ENCODE measurements at places on chromosomes 2 and 18.

- no peak for DNase-seq
Measured at GRCh38 chr2:147122944-147123343, 721.9 kb upstream of the ACVR2A start.

DNA sequence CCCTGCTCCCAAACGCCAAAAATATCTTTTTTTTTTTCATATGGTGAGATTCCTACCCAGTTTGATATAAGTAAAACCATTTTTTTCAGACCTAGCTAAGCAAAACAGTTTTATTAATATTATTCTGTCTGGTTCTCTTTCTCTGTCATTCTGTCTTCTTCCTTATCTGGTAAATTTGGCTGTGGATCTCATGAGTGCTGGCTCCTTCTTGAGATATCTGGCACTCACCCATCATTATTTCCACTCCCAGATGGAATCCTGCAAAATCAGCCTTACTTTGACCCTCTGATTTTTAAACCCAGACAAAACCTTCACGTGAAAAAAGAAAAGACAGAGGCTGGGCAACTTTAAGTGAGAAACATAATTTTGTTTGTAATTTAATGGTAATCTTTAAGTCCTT lies 373.6 kb downstream of the NYAP2 start:
- no peak for DNase-seq

DNA sequence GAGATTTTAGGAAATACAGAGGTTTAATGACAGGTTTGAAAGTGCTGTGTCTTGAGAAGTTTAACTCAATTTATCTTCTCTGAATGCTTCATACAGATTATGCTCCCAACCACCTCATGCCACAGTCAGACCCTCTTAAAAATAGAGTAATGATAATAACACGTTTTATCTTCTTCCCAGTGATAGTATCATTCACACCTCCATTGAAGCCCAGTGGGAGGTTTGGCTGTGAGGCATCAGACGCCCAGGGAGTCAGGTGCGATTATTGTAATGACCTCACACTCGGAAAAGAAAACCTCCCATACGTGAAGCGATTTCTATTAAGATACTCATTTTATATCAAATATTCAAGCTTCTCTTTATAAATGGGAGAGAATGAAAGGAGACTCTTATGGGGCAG lies 366.3 kb downstream of the SETBP1 start:
- DNase-seq = no peak

- no peak for DNase-seq
Measured at GRCh38 chr2:57107353-57107752, 923.6 kb downstream of the CCDC85A start.

- DNase-seq = no peak
Measured at GRCh38 chr2:30639836-30640235, 167.4 kb downstream of the CAPN13 start.

- DNase-seq = no peak
Measured at GRCh38 chr18:63775166-63775730, at the start of gene SERPINB7. Gene SERPINB7 (plus strand): TSS chr18:63775418. CDS start chr18:63782373, 6,955 bp downstream.

DNA sequence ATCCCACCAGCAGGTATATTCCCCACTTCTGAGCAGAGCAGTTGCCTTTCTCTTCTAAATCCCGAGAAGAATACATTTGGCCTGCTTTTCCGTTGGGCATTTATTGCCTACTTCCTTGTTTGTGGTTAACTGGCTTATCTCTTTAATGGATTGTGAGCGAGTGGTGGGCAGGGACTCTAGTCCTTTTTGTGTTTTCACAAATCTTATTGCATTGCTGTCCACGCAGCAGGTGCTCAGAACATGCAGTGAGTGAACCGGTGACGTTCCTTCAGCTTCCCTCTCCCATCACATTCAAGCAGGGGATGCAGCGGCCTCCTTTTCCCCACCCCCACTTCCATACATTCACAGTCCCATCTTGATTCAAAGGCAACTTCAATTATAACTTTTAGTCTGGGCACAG lies 28.9 kb upstream of the GAREM2 start:
- DNase-seq = no peak

GRCh38 chr2:121831841-121832240 lies 76.4 kb downstream of the TSN start:
- no peak for DNase-seq

GRCh38 chr18:6785001-6785400 lies 55.5 kb downstream of the ARHGAP28 start:
- DNase-seq = no peak

DNA sequence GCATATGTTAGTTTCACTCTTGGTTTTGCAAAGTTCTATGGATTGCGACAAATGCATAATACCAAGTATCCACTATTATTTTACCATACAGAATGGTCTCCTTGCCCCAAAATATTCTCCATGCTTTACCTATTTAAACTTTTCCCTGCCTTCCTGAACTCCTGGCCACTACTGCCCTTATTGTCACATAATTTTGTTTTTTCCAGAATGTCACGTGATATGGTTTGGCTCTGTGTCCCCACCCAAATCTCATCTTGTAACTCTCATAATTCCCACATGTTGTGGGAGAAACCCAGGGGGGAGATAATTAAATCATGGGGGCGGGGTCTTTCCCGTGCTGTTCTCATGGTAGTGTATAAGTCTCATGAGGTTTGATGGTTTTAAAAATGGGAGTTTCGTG lies 760.0 kb downstream of the METTL4 start:
- no peak for DNase-seq

- no peak for DNase-seq
Measured at GRCh38 chr18:63365876-63366212, 1.2 kb downstream of the KDSR start.

DNA sequence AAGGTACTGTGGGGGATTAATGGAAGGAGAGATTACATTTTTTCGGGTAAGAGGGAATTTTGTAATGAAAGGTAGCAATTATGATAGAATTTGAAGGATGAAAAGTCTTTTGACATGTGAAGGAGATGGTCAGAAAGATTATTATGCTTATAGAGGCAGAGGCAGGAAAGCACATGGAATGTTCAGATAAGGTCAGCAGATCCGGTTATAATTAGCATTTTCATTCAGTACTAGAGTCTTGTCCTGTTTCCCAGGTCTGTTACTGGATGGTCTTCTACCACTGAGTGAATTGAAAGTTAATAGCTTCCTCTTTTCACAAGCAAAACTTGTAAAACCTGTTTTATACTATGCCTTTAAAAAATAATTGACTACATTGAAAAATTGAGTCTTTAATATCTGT lies 116.9 kb downstream of the PHLPP1 start:
- no peak for DNase-seq

GRCh38 chr2:164910101-164910899 lies 45.0 kb downstream of the SLC38A11 start:
- no peak for DNase-seq

DNA sequence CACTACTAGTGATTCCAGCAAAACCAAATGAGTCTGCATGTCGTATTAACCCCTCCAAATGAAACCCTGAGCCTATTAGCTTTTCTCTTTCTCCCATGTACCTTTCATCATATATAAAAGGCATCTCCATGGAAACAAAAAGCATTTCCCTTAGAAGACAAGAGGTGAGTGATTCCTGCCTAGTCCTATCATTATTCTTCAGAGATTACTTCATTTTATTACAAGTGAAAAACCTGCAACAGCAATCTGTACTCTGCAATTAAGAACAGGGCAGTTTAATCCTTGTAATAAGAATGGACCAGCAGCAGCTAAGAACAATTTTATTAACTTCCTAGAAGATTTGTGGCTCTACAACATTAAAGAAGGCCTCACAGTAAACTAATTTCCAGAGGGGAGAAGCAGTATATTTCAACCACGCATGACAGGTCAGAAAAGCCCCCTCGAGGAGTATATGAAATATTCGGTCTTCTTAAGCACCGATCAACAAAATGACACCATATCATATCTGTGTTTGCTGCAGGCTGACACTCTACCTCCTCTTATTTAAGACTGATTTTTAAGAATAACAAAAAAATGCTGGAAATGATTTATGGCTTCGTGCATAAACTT lies 132.3 kb upstream of the TFPI start:
- no peak for DNase-seq

DNA sequence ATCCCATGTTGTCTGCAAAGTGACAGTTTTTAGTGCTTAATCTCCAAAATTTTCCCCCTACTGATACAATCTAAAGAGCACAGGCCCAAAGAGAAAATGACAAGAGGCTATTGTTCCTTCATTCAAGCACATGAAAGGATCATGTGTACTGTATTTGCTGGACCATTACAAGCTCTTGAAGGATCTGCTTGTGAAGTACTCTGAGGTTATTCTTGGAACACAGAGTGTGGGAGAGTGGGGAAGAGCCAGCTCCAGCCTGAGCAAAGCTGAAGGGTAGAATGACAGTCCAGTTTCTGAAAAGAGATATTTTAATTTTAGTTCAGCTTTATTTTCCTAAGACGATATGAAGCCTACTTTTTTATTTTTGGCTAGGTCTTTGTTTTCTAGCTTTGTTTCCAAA lies 112.2 kb downstream of the GALNT3 start:
- DNase-seq = no peak

DNA sequence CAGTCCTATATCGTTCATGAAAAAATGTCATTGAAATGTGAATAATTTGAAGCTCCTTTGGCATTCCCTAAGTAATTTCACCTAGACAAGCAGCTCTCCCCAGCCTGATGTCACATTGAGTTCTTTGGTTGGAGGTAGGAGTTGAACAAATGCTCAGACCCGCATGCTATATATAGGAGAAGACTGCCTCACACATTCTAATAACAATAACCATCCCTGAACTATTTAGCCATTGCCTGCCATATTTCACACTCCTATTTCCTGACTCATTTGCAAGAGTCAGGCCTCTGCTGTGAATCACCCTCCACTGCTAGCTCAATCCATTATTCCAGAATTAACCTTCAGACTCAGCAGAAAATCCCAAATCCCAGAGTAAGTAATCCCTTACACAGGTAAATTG lies 256.6 kb upstream of the ACVR2A start:
- DNase-seq = no peak

DNA sequence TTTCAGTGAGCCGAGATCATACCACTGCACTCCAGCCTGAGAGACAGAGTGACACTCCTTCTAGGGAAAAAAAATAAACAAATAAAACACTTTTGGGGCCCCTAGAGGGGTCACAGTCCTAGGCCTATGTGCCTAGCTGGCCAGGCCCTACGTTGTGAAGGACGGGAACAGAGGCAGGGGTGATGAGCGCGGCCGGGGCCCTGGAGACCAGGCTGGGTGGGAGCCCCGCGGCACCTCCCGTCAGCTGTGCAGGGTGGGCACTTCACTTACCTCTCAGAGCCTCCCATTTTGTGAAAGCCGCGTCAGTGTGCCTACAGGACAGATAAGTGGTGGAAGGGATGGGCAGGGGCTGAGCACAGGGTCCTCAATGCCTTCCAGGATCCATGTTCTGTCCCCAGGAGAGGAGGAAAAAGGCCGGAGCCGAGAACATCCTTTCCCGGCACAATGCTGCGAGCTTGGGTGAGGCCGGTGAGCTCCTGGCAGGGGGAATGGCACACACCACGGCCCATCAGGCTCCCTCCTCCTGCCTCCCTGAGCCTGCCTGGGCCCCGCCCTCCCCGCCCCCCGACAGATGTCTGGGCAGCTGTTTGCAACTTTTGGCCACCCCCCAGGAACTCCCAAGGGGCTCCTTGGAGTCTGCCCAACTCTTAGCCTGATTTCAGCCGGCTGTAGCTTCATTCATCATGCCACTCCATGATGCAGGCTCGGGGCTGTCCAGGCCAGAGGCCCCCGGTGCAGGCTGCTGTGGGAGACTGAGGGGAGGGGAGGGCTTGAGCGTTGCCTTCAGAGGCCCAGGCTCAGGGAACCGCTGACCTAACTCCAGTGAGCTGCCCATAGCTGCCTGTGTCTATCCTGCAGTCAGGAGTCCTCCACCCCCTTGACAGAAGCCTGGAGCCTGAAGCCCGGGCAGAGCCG lies 196.5 kb downstream of the TFCP2L1 start:
- DNase-seq = no peak

- DNase-seq = no peak
Measured at GRCh38 chr2:84827978-84828575, 52.8 kb downstream of the TRABD2A start.

- DNase-seq = no peak
Measured at GRCh38 chr2:28809927-28810326, 707 bp upstream of the SPDYA start.

- DNase-seq = peak; percentile 80
Measured at GRCh38 chr2:160407393-160408172, 86.0 kb downstream of the RBMS1 start.

DNA sequence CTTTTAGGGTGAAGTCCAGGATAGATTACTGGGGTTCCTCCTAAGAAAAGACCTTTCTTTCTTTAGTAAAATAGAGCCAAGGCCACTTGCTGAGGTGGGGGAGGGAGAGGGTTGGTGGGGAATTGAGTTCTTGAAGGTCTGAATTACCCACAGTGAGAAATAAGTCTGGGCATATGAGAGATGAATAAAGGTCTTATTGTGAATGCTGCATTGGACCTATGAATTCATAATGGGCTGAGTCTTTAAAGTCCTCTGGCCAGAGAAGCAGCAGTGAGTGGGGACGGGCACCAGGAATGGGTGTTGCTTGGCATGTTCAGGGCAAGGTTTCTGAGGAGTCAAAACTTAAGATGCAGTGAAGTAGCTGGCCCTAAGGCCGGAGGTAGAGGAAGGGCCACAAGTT lies 10.5 kb downstream of the MAPRE3 start:
- no peak for DNase-seq

DNA sequence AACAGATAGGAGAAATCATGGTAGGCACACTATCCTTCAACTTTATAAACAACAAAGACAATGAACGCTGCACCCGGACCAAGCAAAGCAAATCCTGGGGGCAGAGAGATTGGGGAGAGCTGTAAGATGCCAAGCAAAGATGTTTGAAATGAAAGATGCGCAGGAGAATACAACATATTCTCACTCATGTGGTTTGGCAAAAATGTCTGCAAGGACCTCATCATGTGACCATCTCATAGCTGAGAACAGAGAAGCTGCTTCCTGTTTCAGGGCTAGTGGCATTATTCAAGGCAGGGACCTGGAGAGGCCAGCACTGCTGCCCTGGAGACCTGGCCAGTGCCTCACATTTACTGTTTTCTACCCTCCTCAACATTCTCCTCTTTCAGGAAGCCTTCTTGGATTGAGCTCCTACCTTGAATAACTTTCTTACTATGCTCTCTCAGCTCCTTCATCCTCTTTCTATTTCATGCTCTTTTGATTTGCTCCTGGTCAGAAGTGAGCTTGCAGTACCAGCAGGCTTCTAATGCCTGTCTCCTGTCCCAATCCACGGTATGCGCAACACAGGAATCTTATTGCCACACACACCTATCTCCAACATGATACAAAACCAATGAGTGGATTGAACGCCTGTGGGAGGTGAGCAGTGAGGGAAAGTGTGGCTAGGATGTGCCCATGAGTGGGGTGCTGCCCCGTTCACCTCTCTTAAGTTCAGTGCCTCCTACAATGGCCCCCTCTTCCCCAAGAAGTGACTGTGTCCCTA lies 133.0 kb downstream of the CELF4 start:
- DNase-seq = no peak

DNA sequence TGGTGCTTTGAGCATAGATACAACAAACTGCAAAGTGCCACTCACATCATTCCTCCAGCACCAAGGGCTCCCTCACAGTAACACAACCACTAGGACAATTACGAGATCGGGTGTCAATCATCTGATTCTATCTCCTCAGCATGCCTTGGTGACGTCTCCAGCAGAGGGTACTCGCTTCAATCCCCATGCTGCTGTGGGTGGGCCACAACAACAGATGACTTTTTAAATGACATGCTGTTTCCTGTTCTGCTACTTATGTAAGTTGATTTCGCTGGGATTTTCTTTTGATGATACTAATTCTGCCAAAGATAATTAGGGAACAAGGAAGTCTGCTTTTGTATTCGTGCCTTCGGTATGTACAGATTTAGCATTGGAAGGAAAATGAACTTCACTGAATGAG lies 1113.0 kb downstream of the BCL11A start:
- DNase-seq = no peak

- no peak for DNase-seq
Measured at GRCh38 chr2:17959833-17960232, 81.4 kb downstream of the KCNS3 start.
